ENCODE measurements at places on chromosomes 4 and X.
A peak's percentile ranks its signal among the peaks of the same experiment; 100 is the strongest.

GRCh38 chrX:55142919-55143310 is 54.1 kb downstream of the PAGE2 start:
- no peak for DNase-seq

GRCh38 chr4:67036791-67037190 is 508.5 kb downstream of the CENPC start:
- DNase-seq = no peak

- no peak for DNase-seq
These were observed 1537.0 kb downstream of the C4orf33 start for GRCh38 chr4:130632731-130633604.

- no peak for DNase-seq
These were observed 49.2 kb downstream of the SEL1L3 start for GRCh38 chr4:25813448-25814106.

GRCh38 chrX:37485429-37485828 is 86.0 kb upstream of the LANCL3 start:
- DNase-seq = no peak

GRCh38 chr4:41014158-41014557 is 200.2 kb downstream of the APBB2 start:
- DNase-seq = no peak

- DNase-seq = no peak
These were observed 582.1 kb upstream of the TENM3 start for GRCh38 chr4:181661090-181661489.

- no peak for DNase-seq
These were observed 1615.3 kb downstream of the PCDH18 start for GRCh38 chr4:135917011-135917410.

DNA sequence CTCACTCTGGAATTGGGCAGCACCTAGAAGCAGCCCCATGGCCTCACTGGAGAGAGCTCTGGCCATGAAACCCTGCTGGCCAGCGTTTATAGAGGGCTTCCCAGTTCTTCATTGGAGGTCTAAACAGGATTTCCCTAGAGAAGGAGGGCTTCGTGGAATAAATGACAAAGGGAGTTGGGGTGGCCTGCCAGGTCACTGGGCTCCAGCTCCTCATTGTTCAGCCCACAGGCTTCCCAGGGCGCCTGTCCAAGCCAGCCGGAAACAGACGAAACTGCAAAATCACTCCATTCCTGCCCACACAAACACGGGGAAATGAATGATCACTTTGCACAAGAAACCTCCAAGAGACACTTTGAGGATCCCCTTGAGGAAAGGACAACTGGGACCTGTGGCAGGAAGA is 189.7 kb downstream of the TSPAN5 start:
- DNase-seq = no peak

DNA sequence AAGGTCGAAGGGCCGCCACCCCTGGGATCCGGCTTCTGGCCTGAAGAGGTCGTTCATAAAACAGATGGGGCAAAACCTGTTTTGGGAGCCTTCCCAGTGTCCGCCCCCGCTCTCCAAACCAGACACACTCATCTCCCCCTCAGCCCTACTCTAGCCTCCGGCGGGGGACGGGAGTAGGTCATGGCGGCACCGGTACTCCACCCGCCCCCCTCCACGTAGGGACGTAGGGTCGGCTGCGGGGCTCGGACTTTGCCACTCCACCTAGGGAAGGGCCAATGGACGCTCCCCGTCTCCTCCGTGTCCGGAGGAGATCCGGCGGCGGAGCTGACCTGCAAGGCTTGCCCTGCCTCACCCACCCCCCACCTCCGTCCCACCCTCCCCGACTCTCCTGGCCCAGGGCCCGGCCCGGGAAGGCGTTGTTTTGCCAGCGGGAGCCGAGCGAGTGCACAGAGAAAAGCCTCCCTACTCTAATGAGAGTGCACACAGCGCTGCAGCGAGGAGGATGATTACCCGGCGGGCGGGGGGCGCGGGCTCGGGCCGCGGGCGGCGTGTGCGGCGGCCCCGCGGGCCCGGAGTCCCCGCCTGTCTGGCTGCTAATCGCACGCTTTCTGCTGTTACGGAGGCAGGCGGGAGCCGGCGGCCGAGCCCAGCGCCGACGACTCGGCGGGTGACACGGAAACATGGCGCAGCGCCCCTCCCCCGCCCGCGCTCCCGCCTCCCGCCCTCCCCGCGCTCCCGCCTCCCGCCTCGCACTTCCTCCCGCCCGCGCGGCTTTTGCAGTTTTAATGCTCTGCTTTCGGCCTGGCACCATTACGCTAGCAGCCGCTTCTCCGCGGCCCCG is 8.3 kb upstream of the BCOR start:
- DNase-seq = peak; percentile 67

GRCh38 chrX:20499763-20500162 is 233.1 kb upstream of the RPS6KA3 start:
- no peak for DNase-seq

DNA sequence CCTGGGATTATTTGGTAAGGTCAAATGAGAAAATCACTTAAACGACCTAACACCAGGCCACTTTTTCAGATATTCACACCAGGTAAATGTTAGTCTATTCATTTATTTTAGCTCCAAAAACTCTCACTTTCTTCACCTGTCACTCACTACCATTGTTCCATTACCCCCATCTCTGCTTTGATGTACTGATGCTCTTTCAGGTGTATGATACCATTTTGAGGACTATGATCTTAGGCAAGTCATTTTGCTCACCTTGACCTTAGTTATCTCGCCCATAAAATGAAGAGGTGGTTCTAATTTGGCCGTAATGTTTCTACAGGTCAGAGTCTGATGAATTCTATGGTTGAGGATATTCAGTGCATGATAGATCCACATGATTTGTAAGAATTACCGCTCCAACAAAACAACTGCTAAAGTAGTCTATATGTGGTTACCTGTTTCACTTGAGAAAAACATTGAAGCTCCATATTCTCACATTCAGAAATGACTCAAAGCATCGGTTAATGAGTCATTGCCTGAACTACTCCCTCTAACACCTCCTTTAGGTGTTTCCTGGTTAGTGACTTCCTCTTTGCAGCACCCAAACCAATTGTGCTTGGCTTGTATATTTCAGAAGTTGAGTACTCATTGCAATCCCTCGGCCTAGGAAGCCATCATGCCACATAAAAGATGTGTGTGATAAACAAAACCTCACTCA is 4.5 kb downstream of the DTHD1 start:
- DNase-seq = no peak

- no peak for DNase-seq
These were observed 222.4 kb downstream of the CCSER1 start for GRCh38 chr4:90349636-90350035.

DNA sequence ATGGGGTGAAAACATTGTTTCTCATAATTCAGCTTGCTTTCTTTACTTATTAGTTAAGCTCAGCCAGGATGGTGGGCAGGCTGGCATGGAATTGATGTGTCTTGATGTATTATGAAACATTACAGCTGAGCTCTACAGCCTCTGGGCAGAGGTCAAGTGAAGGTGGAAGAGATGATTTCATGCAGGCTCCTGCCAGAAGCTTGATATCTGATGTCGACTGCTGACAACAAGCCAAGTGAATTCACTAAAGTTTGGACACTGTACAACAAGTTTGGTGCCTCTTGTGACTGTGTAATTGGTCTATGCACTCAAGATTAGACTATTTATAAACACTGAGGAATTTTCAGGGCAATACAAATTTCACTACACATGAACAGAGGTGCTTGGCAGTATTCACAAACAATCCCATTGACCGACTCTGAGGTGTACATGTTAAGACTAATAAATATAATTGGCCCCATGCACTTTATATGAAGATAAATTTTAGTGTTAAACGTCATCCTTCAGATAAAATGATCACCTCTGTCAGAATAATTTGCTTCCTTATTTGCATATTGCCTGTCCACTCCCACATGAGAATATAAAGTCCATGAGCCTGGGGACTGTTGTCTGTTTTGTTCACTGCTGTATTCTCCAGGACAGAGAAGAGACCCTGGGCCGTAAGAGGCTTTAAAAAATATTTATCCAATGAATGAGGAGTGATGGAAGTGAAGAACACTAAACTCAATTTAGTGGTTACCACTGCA is 612.2 kb downstream of the IQCM start:
- DNase-seq = no peak

- no peak for DNase-seq
These were observed 920.1 kb upstream of the TENM3 start for GRCh38 chr4:181323061-181323460.

DNA sequence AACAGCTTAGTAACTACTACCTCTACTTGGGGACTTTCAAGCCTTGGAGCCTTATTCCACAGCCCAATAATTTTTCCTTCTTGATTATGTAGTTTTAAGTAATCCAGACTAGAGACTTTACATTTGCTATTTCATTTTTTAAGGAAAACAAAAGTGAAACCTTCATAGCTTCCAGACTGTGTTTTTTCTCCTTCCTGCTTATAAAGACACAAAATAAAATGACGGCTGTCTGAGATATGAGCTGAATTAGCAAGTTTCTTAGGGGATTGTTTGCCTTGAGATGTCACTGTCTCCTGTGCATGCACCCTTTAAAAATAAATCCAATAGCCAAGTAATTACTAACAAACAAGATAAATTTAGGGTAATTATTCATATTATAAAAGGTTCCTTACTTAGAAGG is 78.8 kb upstream of the PACRGL start:
- no peak for DNase-seq

GRCh38 chr4:153479101-153479500 is 12.9 kb downstream of the TMEM131L start:
- DNase-seq = no peak

- DNase-seq = no peak
These were observed 17.1 kb upstream of the GPRIN3 start for GRCh38 chr4:89324671-89325070.

DNA sequence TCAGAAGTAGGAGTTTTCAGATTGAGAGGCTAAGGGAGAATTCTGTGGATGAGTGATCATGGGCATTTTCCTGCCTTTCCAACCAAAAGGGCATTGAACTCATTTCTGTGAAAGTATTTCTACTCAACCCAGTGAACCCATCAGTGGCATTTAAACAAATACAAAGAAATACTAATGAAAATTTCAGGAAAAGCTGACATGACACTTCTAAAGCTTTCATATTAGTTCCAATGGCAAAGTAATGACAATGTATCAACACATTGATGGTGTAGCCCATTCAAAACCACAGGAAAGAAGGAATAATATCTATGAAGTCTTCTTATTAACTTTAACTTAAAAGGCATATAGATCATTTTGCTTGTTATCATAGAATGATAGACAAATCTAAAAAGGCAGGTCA is 183.5 kb upstream of the ANXA10 start:
- no peak for DNase-seq

- peak; percentile 63 for DNase-seq
These were observed 35.7 kb downstream of the ACE2 start for GRCh38 chrX:15564981-15565579.

- DNase-seq = no peak
These were observed 245.0 kb upstream of the GEMIN8 start for GRCh38 chrX:14274691-14275090.

DNA sequence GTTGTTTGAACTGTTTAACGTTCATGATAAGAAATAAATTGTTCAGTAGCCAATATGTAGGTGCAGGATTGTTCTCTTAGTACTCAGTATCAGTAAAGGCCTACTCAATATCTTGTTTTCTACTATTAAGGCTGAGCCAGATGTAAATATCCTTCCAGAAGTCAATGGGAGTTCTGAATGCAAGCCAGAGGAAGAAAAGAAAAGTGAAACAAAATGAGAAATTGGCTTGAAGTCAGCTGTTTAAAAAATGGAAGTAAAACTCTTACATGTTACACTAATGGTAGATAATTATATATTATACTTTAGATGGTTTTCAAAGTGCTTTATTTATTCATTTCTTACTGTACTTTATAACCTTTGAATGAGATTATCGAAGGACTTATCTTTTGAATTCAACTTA is 1417.9 kb downstream of the ADGRL3 start:
- DNase-seq = no peak

- no peak for DNase-seq
These were observed 116.2 kb downstream of the TMA16 start for GRCh38 chr4:163610648-163611047.
